C1 segment of cervical spinal cord (tissue), 14 donors: ENCODE measurements at places on chromosomes 13 and 19.

DNA sequence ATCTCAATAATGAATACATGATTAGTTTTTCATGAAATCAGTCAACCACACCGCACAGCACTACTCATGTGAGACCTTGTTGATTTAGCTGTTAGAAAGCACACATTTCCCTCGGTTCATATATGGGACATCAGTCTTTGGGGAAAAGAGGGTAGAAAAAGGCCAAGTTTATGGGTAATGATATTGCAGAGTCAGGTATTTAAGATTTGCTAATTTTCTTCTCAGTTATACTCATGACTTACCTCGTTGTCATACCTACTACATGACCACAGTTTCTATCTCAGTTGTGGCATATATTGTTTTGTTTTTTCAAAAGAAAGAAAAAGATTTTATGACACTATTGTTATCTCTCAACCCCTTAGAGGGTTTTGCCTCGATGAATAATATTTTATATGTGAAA is 165.6 kb downstream of the POU4F1 start:
- DNase-seq = no peak

GRCh38 chr19:16594131-16594586 is 21.9 kb upstream of the SLC35E1 start:
- no peak for DNase-seq

- no peak for DNase-seq
Measured at GRCh38 chr19:49840736-49841249, 10.2 kb upstream of the PTOV1 start.

DNA sequence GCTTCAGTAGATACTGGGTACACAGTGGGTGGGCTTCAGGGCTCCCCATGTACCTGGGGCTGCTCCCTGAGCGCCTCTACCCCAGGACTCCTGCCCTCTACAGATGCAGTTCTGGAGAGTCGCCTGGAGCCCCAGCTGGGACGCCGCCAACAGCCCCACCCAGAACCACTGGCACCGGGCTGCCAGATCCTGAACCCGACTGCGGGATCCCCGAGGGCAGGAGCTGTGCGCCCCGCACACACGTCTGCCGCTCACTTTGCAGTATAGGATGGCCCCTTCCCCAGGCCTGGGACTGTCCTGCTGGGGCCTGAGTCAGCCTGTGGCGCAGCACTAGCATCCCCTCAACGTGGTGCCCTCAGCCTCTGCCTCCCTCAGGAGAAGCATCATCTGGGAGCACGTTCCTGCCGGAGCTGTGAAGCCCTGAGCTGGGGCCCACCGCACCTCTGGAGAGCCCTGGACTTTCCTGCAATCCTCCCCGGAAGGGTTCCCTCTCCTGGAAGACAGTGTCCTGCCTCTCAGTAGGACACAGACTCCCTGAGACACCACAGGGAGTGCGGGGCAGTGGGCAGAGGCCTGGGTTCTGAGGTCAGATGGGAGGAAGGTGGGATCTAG is 3.7 kb downstream of the REXO1 start:
- DNase-seq = no peak

DNA sequence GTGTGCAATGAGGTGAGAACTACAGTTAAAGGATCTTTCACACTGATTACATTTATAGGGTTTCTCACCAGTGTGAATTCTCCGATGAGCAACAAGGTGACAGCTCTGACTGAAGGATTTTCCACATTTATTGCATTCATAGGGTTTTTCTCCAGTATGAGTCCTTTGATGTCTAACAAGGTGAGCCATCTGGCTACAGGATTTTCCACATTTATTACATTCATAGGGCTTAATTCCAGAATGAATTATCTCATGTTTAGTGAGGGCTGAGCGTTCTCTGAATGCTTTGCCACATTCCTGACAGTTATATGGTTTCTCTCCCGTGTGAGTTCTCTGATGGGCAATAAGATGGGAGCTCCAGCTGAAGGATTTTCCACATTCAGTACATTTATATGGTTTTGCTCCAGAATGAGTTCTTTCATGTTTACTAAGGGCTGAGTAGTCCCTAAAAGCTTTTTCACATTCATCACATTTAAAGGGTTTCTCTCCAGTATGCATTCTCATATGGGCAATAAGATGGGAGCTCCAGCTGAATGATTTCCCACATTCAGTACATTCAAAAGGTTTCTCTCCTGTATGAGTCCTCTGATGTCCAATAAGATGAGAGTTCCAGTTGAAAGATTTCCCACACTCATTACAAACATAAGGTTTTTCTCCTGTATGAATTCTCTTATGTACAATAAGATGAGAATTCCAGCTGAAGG is 4.4 kb upstream of the C19orf18 start:
- no peak for DNase-seq

DNA sequence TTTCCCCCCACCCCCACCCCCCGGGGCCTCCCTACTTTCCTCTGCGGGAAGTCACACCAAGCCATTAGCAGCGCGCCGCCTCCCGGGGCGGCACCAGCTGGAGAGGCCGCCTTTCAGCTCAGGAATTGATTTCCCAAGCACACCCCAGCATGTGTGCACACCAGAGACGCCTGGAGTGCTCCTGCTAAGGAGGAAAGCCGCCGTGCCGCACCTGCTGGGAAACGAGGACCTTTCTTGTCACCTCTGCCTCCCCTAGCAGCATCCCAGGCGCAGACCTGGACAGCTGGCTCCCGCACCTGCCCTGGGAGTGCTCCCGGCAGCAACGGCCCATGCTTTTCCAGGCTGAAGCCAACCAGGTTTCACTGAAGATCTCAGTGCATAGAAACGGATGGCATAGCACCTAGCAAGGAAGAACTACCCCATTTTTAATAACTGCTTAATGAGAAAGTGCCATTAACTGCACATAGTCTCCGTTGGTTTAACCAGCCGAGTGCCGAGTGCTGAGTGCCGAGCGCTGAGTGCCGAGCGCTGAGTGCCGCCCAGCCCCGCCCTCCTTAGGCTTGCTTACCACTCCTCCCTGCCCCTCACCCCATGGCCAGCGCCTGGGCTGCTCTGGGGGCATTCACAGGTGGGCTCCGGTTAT is 165.0 kb downstream of the USP12 start:
- no peak for DNase-seq
